H1 (cell line): ENCODE measurements at places on chromosomes 11 and 22. TPM values are rescaled to one million over a fixed set of nuclear protein-coding genes. Genes with fewer than 3 reads are reported as not detected.
A peak's percentile ranks its signal among the peaks of the same experiment; 100 is the strongest.

- no peak for DNase-seq
Measured at GRCh38 chr11:111521135-111521534, 6.6 kb downstream of the HOATZ start.

DNA sequence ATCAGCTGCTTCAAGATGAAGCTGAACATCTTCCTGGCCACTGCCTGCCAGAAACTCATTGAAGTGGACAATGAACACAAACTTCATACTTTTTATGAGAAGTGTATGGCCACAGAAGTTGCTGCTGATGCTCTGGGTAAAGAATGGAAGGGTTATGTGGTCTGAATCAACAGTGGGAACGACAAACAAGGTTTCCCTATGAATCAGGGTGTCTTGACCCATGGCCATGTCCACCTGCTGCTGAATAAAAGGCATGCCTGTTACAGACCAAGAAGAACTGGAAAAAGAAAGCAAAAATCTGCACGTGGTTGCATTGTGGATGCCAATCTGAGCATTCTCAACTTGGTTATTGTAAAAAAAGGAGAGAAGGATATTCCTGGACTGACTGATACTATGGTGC, 22.2 kb upstream of the BIRC3 start:
- no peak for DNase-seq

GRCh38 chr11:78289552-78290292, 101.0 kb downstream of the USP35 start:
- DNase-seq: no peak

Gene RBMXL2
- not detected in 2 replicates for total RNA-seq

Gene ZP1
- total RNA-seq: not detected in 2 replicates

DNA sequence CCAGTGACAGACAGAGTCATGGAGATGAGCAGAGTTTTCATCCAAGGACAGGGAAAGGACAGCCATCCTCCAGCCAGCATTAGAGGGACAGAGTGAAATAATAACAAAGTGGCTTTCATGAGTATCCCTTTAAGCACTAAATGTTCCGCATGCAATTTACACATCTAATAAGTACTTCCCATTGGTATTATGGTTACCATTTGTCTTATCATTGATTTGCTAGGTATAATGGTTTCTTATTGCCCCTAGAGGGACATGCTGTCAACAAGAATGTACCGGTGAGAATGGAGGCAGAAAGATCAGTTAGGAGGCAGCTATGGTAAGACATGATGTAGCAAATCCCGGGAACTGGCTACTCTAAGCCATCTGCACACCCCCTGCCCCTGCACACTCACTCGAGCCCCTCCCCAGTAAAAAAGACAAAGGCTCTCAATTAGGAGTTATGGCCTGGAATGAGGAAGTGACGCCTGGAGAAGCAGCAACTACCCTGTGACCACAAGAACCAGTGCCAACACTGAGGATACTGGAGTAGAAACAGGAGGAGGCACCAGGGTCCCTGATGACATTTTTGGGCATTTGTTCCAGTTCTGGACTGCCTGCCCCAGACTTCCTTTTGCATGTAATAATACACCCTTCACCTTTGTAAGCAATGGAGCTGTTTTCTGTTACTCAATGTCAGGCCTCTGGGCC, 30.2 kb upstream of the HMGXB4 start:
- no peak for DNase-seq

DNA sequence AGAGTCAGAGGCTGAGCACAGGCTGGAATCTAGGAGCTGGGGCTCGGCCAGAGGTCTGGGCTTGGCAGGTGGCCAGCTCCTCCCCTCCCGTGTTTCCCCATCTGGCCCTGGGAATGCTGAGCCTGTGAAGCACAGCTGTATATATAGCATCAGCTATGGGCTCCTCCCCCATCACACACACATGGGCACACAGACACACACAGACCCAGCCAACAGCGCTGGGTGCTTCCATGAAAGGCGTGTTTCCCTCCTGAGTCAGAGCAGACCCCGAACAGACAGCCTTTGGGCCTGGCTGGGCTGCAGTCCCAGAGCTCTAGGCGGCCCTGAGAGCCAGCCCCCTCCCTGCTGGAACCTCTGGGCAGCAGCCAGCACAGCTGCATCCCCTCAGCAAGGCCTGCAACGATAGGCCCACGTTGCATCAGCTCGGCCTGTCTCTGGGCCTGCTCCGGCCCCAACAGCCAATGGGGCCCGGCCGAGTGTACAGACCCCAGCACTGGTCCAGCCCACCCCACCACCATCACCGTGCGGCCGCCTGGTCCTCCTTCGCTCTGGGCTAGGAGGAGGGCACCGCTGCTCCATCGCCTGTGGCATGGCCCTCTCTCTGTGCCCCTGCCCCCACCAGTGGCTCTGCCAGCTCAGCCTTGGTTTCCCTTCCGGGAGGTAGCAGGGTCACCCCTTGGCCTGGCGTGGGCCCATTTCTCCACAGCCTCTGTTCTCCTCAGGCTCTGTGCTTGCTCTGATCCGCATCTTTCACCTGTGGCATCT, 7.6 kb upstream of the SERPINH1 start:
- DNase-seq: no peak

DNA sequence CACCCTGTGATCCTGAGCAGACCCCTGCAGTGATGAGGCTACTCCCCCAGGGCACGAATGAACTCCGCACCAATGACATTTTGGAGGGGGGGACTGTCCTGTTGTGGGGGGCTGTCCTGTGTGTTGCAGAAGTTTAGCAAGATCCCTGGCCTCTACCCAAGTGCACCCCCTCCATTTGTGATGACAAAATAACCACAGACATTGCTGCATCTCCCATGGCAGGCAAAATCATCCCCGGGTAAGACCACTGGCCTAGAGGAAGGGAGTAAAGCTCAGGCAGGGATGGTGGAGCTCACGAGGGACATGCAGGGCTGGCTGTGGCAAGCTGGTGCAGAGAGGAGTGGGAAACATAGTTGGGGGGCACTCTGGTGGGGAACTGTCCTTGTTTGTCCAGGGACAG, 40.6 kb downstream of the NECTIN1 start:
- no peak for DNase-seq

Gene MAPK8IP1
- 40.1 and 41.7 TPM in 2 replicates for total RNA-seq

Gene DPP3
- 82.7 and 86.4 TPM in 2 replicates for total RNA-seq

- no peak for DNase-seq
Measured at GRCh38 chr11:83572581-83573496, 286.7 kb upstream of the CCDC90B start.

Gene MUC15
- not detected in 2 replicates for total RNA-seq

DNA sequence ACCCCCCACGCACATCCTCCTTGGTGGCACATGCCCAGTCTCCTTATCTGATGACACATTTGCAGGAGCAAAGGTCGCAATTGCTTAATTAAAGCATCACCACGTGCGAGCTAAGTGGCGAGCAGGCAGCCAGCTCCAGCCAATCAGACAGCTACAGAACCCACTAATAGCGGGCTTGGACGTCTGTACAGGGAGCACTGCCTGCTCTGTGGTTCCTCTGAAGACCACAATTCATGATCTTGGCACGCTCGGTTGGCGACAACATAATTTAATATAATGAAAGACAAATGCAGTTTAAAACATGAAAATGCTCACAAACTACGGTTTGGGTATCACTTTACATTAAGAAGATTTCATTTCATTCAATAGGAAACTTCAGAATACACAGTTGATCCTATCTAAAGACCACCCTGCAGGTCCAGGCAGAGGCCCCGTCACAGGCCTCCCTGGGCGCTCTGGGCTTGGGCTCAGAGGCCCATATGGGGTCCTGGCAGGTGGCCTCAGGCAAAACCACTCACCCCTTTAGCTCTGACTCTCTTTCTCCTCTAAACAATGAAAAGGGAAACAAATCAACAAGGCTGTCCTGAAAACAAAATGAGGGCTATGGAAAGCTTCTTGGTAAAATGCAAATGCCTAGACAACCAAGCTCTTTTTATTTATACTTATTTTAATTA, 10.4 kb downstream of the PACSIN2 start:
- DNase-seq: no peak

GRCh38 chr11:17798253-17798652, 63.7 kb downstream of the KCNC1 start:
- no peak for DNase-seq

DNA sequence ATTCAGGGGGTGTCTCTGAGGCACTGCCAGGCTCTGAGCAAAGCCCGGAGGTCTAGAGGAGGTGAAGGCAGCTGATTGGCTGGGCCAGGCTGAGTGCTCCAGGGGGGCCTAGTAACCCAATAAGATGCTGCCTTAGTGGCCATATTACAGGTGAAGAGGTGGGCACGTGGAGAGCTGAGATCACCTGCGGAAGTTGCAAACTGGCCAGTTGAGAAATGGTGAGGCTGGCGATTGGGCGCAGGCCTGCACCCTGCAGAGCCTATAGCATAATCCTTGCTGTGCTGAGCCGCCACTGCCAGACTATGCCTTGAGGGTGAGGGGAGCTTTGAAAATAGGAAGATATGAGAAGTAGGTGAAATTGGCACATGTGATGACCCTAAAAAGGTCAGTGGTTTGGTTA, 21.7 kb downstream of the DERL3 start:
- no peak for DNase-seq

DNA sequence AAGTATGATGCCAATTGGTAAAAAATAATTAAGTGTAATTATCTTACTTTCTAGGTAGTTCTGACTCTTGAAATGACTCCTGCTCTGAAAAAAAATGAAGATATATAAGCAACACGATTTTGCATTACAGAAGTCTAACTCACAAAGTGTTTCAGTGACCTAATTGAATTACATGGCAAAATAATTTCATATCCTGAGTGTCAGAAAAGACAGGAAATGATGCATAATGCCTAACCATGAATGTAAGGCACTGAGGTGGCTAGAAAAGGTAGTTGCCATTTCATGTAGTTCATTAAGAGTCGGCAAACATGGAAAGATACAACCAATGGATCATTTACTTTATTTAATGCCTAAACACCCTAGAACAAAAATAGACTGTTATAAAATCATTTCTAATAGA, 113.5 kb downstream of the GUCY1A2 start:
- no peak for DNase-seq

Gene RCOR2
- total RNA-seq: 78.0 and 80.1 TPM in 2 replicates

- no peak for DNase-seq
Measured at GRCh38 chr11:18491924-18492323, 34.8 kb downstream of the TSG101 start.

GRCh38 chr11:40023724-40024123, 1435.7 kb downstream of the LRRC4C start:
- DNase-seq: no peak

DNA sequence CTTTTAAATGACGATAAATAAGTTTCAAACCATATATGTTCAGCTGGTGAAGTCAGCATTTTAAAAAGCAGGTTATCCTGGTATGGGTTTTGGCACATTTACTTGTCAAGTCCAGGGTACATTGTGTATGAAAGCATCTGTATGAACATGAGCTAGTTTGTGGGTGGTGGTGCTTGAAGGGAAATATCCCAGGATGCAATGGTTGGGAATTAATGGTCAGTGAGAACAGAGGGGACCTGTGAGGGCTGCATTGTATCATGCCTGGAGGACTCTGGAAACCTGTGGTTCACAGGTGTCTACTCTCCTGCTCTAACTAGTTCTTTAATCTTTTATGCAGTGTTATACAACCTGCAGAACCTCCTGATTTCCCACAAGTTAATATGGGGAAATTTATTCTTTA, 5.8 kb downstream of the DEPDC7 start:
- DNase-seq: no peak

- no peak for DNase-seq
Measured at GRCh38 chr11:11668781-11669180, 47.0 kb upstream of the GALNT18 start.

GRCh38 chr22:30636226-30637077, 871 bp downstream of the SLC35E4 start:
- peak; percentile 55 for DNase-seq

Gene FGF19
- total RNA-seq: 14.8 and 15.4 TPM in 2 replicates

DNA sequence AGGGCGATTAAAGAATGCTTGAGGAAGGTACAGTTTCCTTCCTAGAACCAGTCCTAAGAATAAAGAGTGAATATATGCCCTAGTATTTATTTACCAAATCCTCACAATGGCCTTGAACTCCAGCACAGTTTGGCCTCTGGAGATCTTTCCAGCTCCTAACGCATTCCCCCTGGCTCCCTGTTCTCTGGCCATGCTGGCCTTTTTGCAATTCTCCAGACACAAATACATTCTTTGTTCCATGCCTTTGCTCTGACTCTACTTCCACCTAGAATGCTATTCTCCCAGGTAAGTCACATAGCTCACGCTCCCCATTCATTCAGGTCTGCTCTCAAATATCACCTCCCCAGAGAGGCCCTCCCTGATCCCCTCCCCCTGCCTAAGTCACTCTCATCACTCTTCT, 3.7 kb upstream of the DGKZ start:
- no peak for DNase-seq

Gene CYB5R2
- 50.4 and 53.0 TPM in 2 replicates for total RNA-seq

DNA sequence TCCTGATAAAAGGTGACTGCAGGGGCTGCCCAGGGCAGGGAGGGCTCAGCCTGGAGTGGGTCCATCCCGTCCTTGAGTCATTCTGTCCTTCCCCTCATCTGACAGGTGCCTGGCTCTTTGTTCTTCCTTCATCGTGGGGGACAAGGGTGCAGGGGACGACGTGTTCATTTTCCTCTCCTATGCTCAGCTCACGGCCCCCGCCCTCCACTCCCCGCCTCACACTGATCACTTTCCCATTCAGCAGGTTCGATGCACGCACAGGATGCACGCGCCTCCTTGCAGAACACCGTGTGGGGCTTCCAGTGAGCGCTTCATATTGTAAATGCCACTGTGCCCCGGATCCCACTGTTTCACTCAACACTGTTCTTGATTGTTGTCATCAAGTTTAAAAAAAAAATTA, 32.7 kb upstream of the SHANK2 start:
- no peak for DNase-seq

Gene ARHGAP42
- 33.3 and 33.5 TPM in 2 replicates for total RNA-seq

GRCh38 chr11:92707173-92707619, 262.3 kb upstream of the MTNR1B start:
- no peak for DNase-seq

DNA sequence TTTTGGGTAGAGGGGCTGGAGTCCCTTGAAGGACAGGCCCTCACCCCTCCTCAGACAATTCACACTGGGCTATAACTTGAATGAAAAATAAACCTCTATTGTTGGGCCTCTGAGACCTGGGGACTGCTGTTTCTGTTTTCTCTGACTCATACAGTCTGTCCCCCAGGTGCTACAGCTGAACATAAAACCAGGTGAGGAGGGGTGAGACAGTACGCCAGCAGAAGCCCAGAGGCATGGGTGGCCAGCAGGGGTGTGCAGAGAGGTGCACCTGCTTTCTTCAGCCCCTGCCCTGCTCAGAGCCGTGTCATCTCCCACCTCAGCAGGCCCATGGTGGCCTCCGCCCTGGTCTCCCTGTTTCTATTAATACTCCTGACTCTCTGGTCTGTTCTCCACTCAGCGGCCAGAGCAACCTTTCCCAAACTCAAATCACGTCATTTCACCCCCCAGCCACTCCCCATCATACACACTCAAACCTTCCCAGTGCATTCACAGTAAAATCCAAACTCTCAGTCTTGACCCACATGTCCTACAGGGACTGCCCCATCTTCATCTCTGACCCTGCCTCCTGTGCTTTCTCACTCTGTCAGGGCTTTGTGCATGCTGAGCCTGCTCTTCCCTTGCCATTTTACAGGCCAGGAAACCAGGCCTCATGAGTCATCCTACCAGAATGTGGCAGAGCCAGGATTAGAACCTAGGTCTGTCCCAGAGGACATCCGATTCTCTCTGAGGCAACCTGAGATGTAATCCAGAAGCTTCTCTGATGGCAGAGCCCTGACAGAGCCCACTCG, 5.4 kb upstream of the IL2RB start:
- no peak for DNase-seq
